Smooth muscle cell of the brain vasculature (primary cell): ENCODE measurements at places on chromosomes 12 and 14.

- no peak for DNase-seq
Measured at GRCh38 chr14:99812892-99813291, 19.7 kb downstream of the EML1 start.

GRCh38 chr12:10169104-10169503 lies 2.8 kb downstream of the OLR1 start:
- no peak for DNase-seq

DNA sequence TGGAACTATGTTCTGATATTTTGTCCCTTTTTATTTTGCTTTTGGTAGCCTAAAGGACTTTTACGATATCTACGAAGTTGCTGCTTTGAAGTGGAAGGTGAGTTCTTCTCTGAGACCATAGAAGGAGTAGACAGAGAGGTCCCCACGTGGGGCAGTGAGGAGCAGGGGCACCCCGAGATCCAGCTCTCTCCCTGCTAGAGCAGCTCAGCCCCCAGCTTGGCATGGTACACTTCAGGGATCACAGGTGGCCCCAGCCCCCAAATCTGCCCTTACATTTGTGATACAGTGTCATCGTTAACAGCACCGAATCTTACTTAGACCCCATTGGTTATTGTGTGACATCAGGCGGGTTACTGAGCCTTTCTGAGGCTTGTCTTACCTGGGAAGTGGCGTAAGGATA lies 56.8 kb downstream of the SLC8B1 start:
- no peak for DNase-seq

GRCh38 chr12:112892856-112893255 lies 13.9 kb upstream of the OAS1 start:
- DNase-seq: no peak

DNA sequence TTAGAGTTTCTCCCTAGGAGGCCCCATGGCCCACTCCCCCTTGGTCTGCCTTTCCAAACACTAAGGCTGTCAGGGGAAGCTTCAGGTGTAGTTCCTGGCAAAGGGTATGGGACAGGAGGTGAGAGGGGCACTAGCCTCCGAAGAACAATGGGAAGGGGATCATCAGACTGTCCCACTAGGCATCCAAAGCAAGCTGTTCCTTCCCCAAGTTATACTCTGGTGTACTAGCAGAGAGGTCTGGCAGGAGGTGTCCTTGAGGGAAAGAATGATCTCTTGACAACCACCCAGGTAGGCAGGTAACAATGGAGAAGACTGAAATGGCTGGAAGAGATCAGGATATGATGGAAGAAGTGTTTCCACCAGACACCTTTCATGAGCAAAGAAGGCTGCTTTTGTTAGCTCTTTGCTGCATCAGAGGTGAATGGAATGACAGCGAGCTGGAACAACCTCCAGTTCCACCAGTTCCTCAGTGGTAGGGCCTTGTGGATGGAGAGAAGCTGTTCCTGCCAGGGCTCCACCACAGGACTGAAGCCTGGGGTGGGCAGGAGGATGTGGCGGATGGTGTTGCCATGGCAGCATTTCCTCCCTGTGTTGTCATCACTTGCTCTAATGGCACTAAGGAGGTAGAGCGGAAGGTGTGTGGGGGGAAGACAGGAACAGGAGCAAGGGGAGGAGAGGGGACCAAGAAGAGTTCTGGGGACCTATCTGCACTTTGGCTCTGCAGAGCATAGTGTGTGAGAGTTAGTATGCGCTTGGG lies 2.3 kb upstream of the AGAP2 start:
- no peak for DNase-seq

GRCh38 chr12:57839996-57840395 lies 6.5 kb downstream of the CTDSP2 start:
- DNase-seq: no peak

DNA sequence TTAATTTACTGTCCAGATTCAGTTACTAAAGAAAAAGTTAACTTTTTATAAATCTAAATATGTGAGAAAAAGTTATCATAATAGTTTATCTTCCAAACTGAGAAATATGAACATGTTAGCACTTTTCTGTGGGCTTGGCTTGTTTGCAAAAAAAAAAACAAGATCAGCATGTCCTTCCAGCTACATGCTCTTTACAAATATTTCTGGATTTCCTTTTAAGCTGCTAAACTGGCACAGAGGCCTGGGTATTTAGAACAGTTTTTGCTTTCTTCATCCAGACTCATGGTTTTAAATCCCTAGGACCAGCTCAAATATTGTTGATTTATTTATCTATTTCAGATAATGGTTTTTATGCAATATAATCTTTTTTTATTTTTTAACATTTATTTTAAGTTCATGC lies 1444.5 kb upstream of the FLRT2 start:
- DNase-seq: no peak

DNA sequence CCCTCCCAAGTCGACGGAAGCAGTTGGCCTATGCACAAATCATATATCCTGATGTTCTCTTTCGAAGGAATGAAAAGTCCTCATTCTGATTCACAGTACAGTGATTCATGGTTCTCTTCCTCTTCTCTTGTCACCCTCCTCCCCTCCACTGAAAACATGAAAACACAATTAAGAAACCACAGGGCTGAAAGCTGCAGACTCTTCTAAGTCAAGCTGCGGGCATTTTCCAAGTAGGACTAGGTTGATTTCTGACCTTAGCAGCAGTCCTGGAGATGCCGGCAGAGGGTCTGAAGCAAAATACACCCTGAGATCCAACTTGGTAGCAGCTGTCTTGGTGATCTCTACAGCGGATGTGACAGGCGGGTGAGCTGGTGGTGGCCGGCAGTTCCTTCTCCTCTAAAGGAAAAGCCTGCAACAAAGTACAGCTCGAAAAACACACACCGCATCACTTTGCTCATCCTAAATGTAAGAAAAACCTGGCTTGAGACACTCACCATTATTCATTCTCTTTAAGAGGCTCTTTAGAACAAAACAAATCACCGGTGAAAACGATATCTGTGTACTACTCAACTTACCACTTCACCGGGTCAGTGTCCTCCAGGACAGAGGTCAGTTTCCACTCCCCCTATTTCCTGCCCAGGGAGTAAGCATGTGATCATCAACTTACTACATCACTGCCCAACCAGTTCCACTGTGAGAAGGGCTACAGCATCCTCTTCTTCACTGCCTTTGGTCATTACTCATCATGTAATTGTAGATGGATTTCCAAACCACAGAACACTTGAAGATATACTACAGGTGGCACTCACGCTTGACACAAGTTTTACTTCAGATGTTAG lies 6.0 kb downstream of the TMCC3 start:
- no peak for DNase-seq

DNA sequence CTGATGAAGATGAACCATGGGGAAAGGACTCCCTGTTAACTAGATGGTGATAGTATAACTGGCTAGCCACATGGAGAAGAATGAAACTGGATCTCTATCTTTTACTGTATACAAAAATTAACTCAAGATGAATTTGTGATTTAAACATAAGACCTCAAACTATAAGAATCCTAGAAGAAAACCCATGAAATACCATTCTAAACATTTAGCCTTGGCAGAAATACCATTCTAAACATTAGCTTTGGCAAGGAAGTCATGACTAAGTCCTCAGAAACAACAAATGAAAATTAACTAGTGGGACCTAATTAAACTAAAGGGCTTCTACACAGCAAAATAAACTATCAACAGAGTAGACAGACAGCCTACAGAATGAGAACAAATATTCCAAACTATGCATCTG lies 28.4 kb upstream of the NOVA1 start:
- no peak for DNase-seq

DNA sequence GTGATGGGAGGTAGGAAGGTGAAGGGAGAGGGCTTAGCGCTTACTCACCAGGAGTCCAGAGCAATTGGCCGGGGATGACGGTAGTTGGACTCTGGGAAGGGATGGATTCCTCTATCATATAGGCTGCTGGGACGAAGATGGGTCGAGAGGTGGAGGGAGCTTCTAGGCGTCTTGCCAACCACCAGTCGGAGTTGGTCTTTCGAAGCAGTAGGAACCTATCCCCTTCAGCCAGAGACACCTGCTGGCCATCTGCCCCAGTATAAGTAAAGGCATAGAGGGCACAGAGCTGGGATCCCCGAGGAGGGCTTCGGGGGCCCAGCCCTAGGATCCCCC lies 657 bp downstream of the ARHGAP9 start:
- DNase-seq: no peak

DNA sequence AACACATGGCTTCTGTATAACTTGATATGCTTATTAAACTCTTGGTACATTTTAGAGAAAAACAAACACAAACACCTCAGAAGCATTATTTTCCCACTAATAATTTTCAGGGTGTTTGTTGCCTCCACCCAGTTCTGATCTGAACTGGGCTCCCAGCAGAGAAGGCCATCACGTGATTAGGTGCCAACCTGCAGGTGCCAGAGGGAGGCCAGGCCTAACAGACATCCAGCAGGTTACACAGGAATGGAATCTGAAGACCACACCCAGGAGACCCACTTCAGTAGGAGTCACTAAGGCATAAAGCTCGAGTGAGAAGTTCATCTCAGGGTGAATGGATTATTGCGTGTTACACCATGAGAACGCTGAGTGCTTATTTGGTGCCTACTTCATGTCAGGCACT lies 8.9 kb downstream of the SLC6A12 start:
- no peak for DNase-seq

GRCh38 chr12:93616584-93617101 lies 44.2 kb downstream of the SOCS2 start:
- no peak for DNase-seq

- no peak for DNase-seq
Measured at GRCh38 chr14:90398315-90398839, 1.5 kb downstream of the CALM1 start.

DNA sequence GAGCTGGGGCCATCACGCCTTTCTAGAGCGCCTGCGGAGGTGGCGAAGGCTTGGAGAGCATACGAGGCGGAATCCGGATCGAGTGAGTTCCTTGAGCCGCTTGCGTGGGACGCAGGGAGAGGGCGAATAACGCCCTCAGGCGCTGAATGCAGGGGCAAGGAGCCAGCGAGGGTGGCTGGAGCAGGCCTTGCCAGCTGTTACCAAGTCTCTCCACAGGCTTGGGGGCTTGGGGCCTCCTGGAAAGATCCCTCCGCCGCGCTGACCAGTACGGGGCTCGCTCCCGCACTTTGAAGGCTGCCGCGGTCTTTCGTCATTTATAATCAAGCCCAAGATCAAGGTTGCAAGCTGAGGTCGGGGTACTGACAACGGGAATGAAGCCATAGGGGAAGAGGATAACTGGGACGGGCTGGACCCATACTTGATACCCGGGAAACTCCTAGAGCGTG lies 1.2 kb downstream of the FLRT2 start:
- DNase-seq: no peak

GRCh38 chr12:24904871-24905270 lies 44.0 kb downstream of the BCAT1 start:
- no peak for DNase-seq

GRCh38 chr12:50014342-50014741 lies 11.0 kb downstream of the RACGAP1 start:
- DNase-seq: no peak

GRCh38 chr12:56153678-56154065 lies 1.3 kb downstream of the MYL6B start:
- DNase-seq: no peak

GRCh38 chr14:30005114-30005808 lies 77.6 kb upstream of the PRKD1 start:
- peak; percentile 23 for DNase-seq
